ENCODE measurements at places on chromosomes 11 and 22.

GRCh38 chr11:128881221-128881620 is 9.9 kb upstream of the KCNJ5 start:
- DNase-seq = no peak

- DNase-seq = no peak
Measured at GRCh38 chr11:17603056-17603825, 56.2 kb downstream of the OTOG start.

DNA sequence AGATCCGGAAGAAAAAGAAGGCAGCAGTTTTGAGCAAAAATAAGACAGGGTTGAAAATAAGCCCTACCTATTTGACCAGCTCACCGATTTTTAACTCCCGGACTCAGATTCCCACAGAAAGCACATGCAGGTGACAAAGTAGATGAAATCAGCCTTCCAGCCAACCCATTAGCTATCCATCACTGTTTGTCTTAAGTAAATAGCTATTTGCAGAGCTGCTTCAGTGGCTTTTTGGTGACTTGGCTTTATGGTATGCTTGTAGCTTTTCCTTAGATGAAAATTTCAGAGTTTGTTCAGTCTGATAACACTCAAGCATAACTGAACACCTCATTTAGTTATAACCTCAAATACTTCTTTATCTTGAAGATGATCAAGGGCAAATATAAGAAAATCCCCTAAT is 192.6 kb downstream of the HIPK3 start:
- DNase-seq = peak; percentile 56

DNA sequence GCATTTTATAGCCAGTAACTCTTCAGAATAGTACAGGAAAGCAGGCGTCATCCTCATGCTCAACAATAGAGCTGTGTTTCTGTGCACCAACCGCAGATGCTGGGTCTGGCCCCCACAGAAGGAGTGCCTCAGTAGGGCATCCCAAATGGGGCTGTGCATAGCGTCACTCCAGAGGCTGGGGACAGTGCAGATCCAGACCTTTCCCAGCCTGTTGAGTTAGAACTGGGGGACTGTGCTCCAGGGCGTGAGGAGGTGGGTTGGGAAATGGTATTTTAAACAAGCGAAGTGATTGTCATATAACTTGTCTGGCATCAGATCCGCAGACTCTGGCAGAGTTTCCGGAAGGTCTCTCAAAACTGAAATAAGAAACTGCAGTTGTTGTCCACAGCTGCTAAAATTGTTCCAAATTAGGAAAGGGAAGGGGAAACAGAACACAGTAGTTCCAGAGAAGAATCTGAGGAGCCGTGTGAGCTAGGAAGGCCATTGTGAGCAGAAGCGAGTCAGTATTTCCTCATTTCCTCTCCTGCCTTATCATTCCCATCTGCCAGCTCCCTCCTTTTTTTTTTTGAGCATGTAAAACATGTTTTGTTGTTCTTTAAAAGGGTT is 52.2 kb downstream of the JAM3 start:
- peak; percentile 41 for DNase-seq

DNA sequence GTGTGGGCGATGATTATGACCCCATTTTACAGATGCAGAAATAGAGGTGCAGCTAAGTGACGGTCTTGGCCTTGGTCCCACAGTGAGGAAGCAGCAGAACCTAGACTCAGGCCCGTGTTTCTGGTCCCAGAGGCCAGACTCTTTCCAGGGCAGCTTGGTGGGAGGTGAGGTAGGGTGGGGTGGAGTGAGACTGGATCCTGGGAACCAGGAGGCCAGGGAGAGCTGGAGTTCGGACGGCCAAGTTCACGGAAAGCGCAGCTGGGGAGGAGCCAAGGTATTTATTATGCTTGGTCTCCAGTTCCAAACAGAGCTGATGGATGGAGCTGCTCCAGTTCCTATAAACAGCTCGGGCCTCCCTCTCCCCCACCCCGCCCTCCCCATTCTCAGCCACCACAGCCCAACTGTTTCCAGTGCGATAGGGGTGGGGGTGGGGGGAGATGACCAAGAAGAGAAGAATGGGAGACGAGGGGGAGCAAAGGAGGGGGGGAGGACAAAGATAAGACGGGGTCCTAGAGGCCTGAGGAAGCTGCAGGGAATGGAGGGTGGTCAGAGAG is 16.2 kb downstream of the LRRC32 start:
- DNase-seq = peak; percentile 87

GRCh38 chr11:46352063-46352841 is 5.0 kb downstream of the DGKZ start:
- DNase-seq = peak; percentile 38

GRCh38 chr11:12051287-12051662 is 42.8 kb upstream of the DKK3 start:
- no peak for DNase-seq

GRCh38 chr11:61256710-61257482 is 15.9 kb downstream of the PGA5 start:
- no peak for DNase-seq

DNA sequence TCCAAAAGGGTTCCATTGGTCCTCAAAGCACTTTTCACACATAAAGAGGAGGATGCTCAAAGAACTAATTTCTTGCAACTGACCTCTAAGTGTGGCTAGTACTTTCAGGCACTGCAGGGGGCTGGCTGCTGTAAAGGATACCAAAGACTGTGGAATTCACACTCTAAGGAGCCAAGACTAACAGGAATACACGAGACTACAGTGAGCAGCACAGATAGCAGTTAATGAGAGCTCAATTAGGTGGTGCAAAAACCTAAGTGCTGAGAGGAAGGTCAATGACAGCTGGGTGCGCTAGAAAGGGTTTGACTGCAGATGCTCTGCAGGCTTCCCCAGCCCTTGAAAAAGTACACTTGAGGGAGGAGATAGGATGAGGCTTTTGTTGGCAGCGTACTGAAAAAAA is 124.3 kb upstream of the NTM start:
- DNase-seq = peak; percentile 37

- DNase-seq = no peak
Measured at GRCh38 chr11:121755906-121756305, 303.1 kb upstream of the SORL1-AS1 start.

DNA sequence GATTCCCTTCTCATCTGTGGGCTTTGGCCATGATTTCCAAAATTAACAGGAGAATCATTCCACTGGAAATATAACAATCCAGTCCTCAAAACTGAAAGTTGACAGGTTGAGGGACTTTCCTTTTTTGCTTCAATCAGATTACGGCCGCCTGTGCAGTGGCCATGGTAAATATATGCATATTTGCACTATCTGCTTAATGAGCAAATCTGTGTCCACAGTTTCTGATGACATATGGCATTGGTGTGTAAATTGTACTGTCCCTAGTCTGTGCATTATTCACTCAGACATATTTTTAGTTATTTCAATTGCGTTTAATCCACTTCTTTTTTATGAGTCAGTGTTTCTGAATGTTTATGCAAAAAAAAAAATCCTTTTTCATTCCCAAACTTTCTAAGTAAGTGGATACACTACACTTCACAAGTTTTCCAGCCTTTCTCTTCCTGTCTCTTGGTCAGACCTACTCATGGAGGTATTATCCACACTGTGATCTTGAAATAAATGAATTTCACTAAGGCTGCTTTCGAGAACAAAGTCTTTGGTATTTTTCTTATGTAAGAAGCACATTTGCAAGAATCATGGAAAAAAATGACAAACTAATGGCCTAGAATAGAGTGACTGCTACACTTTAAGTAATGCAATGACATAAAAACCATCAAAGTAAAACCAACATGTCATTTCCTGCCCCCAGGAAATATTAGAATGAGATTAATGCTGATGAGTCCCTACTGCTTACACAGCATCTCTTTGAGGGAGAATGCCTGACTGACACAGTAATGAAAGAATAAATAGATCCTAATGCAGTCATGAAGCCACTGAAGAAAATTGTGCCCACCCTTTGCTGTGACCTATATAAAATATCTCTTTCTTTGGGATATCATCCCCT is 76.4 kb upstream of the MTNR1B start:
- DNase-seq = peak; percentile 43

GRCh38 chr11:121478895-121479697 is 26.3 kb upstream of the SORL1-AS1 start:
- DNase-seq = no peak

GRCh38 chr11:17777086-17777737 is 42.6 kb downstream of the KCNC1 start:
- DNase-seq = no peak

DNA sequence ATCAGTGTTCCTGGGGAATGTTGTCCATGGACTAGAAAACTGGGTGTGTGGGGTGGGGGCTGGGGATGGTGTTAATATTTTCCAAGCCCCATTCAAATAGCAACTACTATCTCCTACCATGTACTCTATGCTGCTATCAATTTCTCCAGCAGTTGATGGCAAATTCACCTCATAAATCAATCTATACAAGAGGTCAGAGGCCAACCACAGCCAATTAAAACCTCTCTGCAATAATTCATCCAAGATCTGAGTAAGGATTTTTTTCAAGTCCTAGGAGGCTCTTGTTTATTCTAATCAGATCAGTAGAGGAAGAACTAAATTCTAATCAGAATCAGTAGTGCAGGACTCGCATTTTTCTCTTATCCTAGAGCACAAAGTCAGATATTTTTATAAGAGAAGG is 73.4 kb upstream of the WT1 start:
- DNase-seq = no peak

- DNase-seq = peak; percentile 23
Measured at GRCh38 chr11:12922418-12922817, 86.7 kb upstream of the RASSF10 start.

DNA sequence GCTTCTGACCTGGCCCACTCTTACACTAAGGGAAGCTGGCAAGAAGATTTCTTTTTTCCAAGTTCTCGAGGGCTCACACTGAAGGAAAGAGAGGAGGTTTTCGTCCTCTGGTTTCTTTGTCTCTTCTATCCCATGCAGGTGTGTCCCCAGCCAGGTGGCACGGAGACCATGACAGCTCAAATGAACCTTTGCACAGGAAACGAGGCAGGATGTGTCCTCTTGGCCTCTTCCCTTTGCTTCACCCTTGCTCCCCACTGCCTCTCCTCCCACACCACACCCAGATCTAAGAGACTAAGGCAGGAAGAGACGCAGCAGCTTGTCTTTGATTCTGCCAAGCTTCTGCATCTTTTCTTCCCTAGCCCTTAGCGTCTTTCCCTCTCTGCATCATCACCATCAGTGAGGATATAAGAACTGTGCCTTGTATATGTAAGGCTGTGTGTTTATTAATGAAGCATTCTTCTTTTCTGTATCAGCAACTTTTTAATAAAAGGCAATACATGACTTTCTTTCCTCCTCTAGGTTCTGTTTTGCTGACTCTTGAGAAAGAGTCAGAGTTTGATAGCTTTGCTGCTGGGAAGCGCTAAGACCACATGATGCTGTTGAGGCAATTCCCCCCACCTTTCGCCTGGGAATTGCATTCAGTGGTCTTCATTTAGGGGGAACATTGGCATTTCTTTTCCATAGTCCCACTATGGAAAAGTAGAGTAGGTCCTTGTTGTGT is 56.0 kb upstream of the PARVA start:
- no peak for DNase-seq

DNA sequence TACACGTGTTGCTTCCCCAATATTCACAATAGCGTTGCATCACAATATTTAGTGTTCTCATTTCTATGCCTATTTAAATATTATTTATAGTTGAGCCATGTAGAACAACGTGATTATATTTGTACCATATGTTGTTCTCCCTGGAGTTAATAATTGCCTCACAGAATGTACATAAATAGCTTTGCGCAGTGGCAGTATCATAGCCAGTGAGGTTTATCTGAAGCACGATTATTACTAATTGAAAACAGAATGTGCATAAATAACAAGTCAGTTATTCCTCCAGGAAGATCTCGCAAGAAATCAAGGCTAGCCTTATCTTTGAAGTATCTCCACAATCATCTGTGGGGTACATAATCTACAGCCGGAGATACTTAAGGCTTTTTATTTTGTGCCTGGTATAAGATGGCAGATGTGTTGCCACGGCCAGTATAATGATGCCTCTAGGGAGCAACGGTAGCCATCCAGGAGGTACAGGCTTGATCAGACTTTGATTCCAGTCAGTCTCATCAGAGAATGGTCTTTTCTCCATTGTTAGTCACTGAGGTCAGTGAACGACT is 197.5 kb downstream of the MSANTD4 start:
- DNase-seq = no peak

DNA sequence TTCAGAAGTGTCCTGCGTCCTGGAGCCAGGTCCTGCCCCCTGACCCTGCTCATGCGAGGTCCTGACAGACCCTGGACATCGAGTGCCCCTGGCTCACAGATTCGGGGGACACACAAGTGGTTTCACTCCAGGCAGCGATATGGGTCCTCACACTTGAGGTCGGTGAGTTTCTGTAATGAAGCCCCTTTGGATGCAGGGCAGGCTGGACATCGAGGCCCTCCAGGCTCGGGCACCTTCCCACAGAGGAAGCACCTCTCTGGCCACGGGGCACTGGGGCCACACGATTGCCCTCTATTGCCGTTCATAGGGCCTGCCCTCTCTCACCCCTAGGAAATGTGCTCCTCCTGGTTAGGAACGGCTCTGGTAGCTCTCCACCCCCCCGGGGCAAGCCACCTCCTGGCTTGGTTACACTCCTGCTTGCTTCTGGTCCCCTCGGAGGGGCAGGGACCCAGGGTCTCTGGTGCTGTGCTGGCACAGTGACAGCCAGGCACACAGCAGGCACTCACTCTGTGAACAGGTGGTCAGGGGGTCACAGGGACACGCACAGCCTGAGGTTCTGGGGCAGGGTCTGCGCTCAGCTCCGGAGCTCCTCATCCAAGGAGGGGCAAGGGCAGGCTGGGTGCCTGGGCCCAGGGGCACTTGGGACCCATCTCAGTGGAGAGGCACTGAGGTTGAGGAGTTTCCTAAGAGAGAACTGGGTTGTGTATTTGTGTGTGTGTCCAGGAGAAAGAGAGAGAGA is 907.7 kb downstream of the BRD1 start:
- DNase-seq = no peak

DNA sequence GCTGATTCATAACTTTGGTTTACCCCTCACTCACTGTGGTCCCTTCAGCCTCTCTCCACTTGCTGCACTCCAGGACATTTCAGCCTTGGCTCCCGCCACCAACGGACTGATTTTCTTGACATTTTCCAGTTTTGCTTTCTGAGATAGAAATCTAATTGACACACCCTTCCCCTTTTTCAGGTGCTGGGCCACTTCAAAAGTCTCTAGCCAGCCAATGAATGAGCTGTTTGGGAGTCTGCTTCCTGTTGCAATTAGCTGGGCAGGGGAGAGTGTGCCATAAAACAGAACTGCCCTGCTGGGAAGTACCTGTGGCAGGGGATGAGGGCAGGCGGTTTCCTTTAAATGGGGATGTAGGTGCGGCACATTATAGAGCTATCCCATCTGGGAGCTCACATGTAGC is 21.1 kb upstream of the PLET1 start:
- no peak for DNase-seq

GRCh38 chr11:94049351-94049750 is 28.2 kb downstream of the HEPHL1 start:
- DNase-seq = no peak

DNA sequence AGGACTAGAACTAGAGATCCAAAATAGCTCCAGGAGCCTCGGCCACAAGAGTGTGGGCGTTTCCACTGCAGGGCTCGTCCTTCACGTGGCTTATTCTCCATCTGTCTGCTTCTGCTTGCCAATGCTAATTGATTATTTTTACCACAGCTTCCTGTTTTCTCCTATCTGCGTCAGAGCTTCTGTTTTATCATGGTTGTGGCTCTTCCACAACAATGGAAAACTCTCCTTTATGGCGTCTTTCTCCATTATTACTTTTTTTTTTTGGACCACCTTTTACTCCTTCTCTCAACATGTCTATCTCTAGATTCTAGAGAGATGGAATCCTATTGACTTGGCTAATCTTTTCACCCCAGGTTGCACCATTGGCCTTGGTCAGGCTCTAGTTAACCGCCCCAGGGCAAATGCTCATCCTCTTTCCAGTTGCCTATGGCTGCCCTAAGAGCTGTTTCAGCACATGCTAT is 25.9 kb downstream of the CAT start:
- no peak for DNase-seq

All from fibroblast of skin of scalp (primary cell).